ENCODE measurements at places on chromosomes 16 and 17.

DNA sequence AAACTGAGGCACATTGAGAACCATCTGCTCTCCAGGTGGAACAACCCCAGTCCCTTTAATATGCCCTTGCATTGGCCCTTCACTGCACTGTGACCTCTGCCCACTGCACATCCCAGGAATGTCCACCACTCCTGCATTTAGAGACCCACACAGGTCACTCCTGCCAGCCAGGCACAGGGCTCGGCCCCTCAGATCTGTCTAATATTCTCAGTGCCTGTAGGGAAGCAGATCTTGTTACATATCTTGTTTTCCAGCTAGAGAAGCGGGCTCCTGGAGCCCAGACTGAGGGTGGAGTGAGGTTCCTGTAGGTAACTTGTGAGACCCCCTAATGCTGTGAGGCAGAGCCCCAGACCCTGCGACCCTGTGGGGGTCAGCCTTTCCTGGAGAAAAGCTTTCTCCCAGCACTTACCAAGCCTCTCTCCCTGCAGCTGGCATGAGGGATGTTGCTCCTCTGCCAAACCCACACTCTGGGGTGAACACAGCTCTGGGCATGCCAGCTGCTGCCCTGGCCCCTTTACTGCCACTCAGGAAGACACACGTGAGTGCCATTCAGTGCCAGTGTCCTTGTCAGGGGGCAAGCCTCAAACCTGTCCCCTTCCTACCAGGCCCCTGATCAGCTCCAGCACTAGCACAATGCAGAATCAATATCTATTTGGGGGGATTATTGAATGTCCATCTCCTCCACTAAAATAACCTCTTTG is 40.3 kb upstream of the CRHR1 start:
- DNase-seq = no peak

DNA sequence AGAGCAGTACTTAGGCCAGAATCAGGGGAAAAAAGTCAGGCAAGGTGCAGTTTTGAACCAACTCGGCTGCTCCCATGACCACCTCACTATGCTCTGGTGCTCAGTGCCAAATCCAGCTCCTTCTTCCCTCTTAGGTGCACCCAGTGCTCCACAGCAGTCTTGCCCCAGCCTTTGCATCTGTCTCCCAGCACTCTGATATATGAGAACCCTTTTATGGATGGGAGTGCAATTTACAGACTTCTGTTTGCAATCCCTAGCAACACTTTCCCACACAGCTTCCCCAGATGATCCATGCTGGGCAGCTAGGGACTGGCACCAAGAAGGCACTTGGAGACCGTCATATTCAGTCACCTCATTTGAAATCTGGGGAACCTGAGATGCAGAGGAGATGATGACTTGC is 267.9 kb upstream of the CCL2 start:
- no peak for DNase-seq

- no peak for DNase-seq
Measured at GRCh38 chr16:590188-590814, 435 bp downstream of the RAB40C start.

DNA sequence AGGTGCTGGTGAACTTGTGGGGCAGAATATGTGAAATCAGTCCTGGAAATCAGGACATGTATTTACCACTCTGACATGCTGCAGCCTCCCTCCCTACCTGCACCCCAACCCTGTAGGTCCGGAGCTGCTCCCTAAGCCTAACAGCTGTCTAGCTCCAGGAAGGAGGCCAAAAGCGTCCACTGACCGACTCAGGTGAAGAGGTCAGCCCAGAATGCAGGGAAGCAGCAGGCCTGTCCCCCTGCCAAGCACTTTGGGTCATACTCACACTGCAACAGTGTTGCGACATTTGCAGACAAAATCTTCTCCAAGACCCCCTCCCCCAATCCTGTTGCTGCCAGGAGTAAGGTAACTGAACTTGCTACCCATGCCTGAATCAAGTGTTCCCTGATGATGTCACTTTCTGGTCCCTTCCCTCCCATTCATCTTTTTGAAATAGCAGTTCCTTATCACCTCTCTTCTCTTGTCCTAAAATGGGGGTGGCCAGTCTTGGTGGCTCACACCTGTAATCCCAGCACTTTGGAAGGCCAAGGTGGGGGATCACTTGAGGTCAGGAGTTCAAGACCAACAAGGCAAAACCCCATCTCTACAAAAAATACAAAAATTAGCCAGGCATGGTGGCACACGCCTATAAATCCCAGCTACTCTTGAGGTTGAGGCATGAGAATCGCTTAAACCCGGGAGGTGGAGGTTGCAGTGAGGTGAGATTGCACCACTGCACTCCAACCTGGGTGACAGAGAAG is 1.3 kb upstream of the ACLY start:
- peak; percentile 60 for DNase-seq

DNA sequence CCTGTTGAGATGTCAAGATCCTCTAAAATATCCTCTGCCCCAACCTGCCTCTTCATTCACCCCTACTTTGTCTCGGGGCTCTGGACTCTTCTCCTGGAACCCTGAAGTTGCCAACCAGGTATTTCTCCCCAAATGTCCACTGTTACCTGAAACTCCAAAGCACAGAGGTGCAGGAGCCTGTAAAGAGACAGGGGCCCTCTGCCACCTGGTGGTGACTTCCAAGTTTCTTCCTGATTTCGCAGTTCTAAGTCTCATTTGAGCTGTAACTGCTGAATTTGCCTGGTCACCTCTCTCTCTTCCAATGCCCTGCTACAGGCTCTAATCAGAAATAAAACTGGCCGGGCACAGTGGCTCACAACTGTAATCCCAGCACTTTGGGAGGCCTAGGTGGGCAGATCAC is 77.1 kb upstream of the RCVRN start:
- peak; percentile 59 for DNase-seq

- DNase-seq = no peak
Measured at GRCh38 chr16:140175-140857, 1.8 kb upstream of the NPRL3 start.

DNA sequence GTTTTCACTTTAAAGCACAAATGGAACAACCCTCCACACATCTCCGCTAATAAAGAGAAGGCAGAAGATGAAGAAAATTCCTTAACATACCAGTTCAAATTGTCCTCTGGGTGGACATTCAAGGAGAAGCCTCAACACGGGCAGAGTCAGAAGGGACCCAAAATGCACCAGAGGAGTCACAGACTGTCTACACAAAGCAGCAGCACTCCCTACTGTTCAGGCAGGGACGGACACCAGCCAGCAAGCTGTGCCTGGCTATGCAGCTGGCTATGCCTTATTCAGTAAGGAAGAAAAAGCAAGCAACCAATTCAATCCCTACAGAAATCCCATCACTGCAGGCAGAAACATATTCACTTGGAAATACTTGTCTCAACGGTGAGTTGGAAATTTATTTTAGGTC is 8.1 kb downstream of the DNAJC7 start:
- DNase-seq = no peak

GRCh38 chr16:76428858-76429257 is 151.7 kb downstream of the CNTNAP4 start:
- no peak for DNase-seq

- no peak for DNase-seq
Measured at GRCh38 chr16:31476303-31477219, 4.6 kb downstream of the TGFB1I1 start.

DNA sequence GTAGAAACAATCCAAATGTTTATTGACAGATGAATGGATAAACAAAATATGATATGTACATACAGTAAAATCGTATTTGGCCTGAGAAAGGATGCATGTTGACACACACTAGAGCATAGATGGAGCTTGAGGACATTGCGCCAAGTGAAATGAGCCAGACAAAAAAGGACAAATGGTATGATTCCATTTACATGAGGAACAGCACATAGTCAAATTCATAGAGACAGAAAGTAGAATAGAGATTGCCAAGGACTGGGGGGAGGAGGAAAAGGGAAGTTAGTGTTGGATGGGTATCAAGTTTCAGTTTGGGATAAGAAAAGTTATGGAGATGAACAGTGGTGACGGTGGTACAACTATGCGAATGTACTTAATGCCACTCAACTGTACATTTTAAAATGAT is 47.9 kb downstream of the COPRS start:
- DNase-seq = peak; percentile 61

- no peak for DNase-seq
Measured at GRCh38 chr16:51710186-51710585, 559.1 kb upstream of the SALL1 start.

- DNase-seq = no peak
Measured at GRCh38 chr17:32158870-32159585, 16.7 kb downstream of the RHOT1 start.

DNA sequence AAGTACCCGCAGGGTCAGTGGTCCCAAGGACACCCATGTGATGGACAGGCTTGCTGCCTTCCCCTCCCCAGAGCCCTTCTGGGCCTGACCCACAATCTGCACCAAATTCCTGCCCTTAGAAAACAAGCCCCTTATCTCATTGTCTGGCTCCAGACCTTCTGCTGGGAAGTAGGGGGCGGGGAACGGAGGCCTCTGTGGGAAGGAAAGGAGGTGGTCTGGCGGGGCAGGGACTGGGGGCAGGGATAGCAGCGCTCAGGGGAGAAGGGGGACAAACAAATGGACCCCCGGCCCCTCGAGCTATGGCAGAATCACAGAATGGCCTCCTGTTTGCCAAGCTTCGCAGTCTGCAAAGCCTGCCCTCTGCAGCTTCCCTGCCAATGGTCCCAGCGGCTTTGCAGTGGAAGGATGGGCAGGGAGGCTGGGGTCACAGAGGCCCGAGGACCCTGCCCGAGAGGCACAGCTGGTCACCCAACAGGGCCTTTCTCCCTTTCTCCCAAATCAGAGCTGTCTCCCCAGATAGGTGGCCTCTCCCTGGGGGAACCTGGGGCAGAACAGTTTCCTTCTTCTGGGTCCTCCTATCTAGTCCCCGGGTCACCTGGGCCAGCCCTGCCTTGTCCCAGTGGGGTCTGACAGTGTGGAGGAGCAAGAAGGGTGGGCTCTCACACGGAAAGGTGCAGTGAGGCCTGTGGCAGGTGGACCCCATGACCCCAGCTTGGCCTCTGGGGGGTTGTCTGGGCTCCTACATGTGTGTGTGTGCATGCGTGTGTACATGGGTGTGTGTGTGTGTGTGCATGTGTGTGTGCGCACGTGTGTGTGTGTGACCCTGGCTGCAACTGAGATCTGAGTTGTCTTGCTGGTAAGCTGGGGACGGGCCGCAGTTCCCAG is 25.5 kb downstream of the TMEM235 start:
- DNase-seq = no peak

- DNase-seq = no peak
Measured at GRCh38 chr17:983921-984320, 4.3 kb upstream of the NXN start.

DNA sequence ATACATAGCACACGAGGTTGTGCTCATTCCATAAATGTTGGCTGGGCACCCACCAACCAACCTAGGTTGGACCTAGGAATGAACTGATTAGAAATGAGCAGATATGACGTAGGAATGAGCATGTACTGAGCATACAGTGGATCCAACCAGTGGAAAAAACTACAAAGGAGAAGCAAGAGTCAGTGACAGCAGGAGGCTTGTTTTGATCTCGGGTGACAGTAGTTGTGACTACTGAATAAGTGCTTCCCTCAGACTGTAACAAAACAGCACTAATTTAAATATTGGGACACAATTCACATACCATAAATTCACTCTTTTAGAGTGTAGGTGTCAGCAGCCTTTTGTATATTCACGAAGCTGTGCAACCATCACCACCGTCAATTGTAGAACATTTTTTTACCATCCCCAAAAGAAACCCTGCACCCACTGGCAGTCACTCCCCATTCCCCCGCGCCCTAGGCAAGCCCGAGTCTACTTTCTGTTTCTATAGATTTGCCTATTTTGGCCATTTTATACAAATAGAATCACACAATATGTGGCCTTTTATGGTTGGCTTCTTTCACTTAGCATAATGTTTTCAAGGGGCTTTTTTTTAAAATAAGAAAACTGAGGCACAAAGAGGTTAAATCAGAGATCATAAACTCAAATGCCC is 7.0 kb downstream of the VAC14 start:
- no peak for DNase-seq

GRCh38 chr16:25952983-25953382 is 261.2 kb downstream of the HS3ST4 start:
- no peak for DNase-seq

DNA sequence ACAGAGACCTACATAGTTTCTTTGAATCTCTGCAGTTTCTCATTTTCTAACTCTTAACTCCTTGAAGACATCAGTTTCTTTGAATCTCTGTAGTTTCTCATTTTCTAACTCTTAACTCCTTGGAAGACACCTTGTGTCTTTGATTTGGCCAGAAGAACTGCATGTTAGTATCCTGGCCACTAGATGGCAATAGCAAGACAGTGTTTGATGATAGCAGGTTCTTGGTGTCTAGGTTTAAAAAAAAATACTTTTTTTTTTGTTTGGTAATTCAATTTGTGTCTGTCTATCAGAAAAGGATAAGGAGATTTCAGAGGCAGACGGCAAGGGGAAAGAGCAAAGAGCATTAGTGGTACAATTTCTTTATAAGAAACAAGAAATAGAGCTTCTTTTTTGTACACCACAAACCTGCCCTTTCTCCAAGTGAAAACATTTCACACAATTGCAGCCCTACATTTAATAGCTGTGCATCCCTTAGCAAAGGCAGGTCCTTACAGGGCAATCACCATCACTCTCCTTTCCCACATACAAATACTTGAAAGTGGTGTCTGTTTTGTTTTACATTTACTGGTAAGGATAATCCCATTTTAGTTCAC is 1324.9 kb upstream of the CDH8 start:
- DNase-seq = peak; percentile 4

DNA sequence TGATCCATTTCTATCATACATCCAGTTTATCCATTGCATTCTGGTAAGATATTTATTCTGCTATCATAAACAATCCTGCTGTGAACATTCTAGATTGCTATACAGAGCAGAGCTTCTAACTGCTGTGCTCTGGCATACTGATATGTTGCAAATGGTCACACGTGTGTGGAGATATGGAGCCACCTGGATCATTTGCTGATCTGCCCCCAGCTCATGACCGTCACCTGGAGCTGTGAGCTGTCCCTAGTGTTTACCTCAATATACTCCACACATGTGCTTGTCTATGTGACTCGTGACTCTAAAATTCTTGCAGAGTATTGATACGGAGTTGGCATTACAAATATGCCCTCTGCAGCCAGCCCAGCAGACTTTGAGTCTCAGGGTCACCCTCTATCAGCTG is 164.5 kb upstream of the ZFHX3 start:
- no peak for DNase-seq

GRCh38 chr16:82105107-82105506 is 64.9 kb downstream of the MPHOSPH6 start:
- DNase-seq = no peak

- no peak for DNase-seq
Measured at GRCh38 chr16:85915125-85915845, 16.3 kb downstream of the IRF8 start.

DNA sequence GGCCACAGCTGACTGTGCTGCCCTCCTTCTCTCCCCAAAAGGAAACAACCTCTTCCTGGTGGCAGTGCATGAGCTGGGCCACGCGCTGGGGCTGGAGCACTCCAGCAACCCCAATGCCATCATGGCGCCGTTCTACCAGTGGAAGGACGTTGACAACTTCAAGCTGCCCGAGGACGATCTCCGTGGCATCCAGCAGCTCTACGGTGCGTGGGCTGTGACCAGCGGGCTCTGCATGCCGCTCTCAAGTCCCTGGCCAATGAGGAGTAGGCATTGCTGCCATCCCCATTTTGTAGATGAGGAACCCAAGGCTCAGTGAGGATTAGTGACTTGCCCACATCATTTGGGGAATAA is 14.9 kb downstream of the MMP15 start:
- DNase-seq = no peak

GRCh38 chr17:77472468-77473310 is 331.9 kb downstream of the SEC14L1 start:
- DNase-seq = no peak
